Activated gamma-delta T cell treated with Interleukin-2 at 50 U/mL for 16 hours (primary cell): ENCODE measurements at places on chromosomes 2 and 18.

GRCh38 chr18:35610724-35611123 lies 29.2 kb downstream of the GALNT1 start:
- no peak for DNase-seq

DNA sequence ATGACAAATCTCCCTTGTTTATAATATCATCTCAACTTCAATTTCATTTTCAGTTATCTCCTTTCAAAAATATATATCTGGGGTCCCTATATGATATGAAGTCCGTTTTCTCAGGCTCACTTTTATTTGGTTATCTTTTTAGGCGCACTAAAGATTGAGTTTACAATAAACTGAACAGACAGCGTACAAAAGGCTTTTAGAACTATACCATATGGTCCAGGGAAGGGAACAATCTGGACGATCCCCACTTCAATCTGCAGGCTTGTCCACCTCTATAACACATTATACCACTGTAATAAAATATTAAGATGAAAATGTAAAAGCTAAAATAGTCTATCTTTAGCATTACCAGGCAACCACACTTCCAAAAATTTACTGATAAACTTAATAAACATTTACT lies 289.9 kb downstream of the ZEB2 start:
- DNase-seq, result no peak

DNA sequence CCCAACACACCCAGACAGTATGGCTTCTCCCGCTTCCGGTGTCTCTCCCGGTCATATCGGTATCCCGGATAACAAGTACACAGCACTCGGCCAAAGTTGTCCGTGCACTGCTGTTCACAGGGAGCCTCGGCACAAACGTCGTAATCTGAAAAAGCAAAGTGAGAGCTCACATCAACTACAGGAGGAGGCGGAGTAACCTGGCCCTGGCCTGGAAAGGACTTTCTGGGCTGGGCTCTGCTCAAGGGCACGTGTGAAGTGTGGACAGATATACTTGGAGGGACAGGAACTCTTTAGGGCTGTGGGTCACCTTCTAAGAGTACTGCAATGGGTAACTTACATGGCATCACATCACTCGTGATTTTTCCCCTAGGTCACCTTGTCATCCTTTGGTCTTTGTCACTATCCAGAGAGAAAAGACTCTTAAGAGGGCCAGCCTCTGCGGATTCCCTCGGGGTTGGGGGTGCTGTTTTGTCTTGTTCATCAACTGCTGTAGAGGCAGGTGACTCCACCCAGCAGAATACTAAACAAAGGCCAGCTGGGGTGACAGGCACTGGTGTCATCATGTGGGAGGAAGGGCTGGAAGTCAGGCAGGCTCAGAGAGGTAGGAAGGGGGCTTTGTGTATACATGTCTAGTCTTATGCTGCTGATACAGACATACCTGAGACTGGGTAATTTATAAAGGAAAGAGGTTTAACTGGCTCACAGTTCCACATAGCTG lies 110.6 kb upstream of the LMAN1 start:
- no peak for DNase-seq

DNA sequence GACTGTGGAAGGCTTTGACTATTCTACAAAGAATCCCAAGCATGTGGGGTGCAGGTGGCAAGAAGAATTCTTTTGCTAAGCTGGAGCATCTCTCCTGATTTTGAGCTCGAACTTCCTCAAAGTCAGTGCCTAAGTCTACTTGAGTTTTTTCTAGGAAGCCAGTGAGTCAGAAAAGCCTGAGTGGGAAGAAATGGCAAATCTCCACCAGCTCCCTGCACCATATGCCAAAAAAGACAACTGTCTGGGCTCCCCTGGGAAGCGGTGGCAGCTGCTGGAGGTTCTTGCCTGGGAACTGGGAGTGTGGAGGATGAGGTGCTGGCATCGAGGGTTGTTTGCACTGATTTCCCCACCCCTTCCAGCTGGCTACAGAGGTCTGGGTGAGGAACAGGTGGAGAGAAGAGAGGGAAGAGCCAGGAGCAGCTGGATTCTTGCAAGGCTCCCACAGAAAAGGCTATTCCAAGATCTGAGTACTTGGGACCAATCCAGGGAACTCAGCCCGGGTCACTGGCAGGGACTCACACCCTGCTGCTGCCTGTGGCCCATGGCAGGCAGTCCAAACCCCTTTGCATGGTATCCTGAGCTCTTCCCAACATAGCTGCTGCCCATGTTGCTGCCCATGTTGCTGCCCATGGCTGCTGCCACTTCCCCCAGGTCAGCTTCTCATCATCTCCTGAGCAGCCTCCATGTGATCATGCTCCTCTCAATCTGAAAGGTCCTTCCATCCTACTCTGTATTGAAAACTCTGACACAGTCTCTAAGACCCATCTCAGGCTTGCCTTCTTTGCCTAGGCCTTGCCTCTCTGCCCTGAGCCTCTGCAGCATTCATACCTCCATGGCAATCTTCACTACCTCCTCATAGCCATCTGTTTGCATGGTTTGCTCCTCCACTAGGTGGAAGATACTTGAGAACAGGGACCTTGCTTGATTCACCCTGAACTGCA lies 128.3 kb upstream of the SPATS2L start:
- no peak for DNase-seq
